ENCODE measurements at places on chromosomes 6 and 20. TPM values are rescaled to one million over a fixed set of nuclear protein-coding genes. Genes with fewer than 3 reads are reported as not detected.

Gene TUBB2B
- total RNA-seq = 2.1 TPM

GRCh38 chr6:105935416-105935815 is 150.7 kb upstream of the PRDM1 start:
- no peak for DNase-seq

DNA sequence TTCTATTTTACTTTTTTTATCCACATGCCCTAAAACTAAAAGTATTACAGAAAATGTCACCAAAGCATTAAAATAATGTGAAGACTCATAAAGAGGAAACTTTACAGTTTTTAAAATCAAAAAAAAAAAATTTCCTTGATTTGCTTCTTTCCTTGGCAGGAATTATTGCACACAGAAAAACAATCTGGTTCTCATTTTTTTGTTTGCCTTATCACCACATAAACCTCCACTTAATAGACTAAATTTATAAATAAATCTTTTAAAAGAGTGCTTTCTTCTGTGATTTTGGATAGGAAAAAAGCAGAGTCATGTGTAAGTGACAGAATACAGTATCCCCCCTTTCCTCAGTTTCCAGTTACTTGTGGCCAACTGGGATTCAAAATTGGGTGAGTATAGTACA is 695.1 kb upstream of the CITED2 start:
- no peak for DNase-seq

DNA sequence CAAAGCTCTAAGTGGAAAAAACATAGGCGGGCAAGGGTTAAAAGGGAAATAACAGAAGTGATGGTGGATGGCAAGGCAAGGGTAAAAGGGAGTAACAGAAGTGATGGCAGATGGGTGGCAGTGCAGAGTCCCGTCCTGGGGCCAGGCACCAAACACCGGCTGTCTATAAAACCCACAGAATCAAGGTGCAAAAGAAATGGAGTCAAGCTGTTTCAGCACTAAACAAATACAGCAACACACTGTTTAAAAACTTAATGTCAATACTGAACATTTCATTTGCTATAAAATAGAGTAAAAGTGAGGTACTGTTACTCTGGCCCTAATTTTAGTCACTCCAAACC is 87.6 kb downstream of the MAN1A1 start:
- DNase-seq = no peak

- no peak for DNase-seq
Observed at GRCh38 chr20:37871751-37872150, 31.2 kb upstream of the VSTM2L start.

GRCh38 chr6:115854866-115855665 is 205.6 kb downstream of the FRK start:
- DNase-seq = no peak

GRCh38 chr6:148578489-148578814 is 168.4 kb upstream of the UST start:
- no peak for DNase-seq

Gene FKBP1C
- not detected for total RNA-seq

DNA sequence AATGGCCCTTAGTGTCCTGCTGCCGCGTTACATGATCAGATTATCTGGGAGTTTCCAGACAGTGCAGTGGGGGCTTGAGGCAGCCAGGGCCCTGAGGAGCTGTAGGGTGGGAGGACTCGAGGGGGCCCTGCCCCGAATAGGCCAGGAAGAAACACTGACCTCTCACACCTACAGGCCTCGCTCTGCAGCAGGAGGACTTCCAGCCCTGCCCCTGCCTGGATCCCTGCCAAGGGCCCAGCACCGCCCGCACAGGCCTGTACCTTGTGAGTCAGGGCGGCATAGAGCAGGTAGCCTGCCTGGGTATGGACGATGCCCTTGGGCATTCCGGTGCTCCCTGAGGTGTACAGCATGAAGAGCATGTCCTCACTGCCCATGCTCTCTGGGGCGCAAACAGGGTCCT is 30.1 kb upstream of the APMAP start:
- peak; percentile 73 for DNase-seq

- DNase-seq = no peak
Observed at GRCh38 chr20:18613553-18613952, 25.7 kb downstream of the DTD1 start.

Gene NKAPL
- total RNA-seq = 0.45 TPM

Gene MAP7
- total RNA-seq = 18.1 TPM

DNA sequence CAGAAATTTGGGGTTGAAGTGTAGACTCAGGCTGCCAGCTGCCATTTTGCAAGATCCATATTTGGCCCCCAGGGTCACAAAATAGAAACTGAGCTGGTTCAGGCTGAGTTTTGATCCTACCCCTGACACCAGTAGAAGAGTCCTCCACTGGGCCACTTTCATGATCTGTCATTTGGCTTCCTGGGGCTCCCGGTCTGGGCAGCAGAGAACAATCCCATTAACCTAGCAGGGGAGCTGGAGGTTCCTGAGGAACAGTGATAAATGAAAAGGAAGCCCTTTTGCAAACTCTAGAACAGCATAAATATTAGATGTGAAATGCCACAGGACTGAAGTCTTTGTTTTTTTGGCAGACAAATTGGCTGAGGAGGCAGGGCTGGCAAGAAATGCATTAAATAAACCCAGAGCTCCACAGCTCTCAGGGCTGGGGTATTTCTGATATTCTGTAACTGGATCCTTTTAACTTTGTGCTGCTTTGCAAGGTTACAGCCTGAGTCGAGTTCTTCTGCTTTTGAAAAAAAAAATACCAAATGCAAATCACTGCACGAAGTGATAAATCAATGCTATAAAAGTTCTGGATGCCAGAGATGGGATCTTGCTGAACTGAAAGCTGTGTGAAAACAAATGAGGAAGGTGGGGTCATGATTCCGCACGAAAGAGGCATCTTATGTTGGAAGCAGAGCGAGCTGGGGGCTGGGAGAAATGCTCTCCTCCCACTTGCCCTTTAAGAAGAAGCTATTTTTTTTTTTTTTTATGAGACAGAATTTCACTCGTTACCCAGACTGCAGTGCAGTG is 64.4 kb downstream of the SULF2 start:
- no peak for DNase-seq

GRCh38 chr6:157464653-157465535 is 83.9 kb downstream of the ZDHHC14 start:
- DNase-seq = no peak

DNA sequence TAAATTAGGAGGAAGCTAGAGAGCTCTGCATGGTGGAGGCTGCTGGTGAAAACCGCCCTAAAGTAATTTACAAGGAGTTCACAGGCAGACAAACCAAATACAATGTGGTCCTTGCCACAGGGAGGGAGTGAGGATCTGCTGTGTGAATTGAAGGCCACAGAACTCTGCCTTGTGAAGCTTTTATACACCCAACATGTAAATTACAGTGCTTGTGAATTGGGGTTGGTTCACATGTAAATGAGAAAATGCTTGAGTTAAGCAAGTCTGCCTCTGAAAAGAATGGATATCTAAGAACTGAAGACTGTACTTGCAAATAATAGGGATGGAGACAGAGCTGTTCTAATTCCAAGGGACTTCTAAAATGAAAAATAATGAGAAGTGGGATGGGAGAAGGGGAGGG is 194.2 kb downstream of the SLC35F1 start:
- no peak for DNase-seq

Gene GLP1R
- total RNA-seq = not detected

- DNase-seq = no peak
Observed at GRCh38 chr6:35757456-35758123, 18.8 kb upstream of the CLPSL2 start.

- peak; percentile 88 for DNase-seq
Observed at GRCh38 chr6:157954150-157955117, 27.2 kb upstream of the SYNJ2 start.

GRCh38 chr6:24517659-24518543 is 23.1 kb downstream of the ALDH5A1 start:
- DNase-seq = no peak

Gene HUS1B
- total RNA-seq = 0.23 TPM

Gene SNX3
- total RNA-seq = 62.3 TPM

- peak; percentile 63 for DNase-seq
Observed at GRCh38 chr6:45419571-45420082, 41.9 kb upstream of the SUPT3H start.

- DNase-seq = no peak
Observed at GRCh38 chr6:132763269-132763668, 5.6 kb upstream of the VNN2 start.

DNA sequence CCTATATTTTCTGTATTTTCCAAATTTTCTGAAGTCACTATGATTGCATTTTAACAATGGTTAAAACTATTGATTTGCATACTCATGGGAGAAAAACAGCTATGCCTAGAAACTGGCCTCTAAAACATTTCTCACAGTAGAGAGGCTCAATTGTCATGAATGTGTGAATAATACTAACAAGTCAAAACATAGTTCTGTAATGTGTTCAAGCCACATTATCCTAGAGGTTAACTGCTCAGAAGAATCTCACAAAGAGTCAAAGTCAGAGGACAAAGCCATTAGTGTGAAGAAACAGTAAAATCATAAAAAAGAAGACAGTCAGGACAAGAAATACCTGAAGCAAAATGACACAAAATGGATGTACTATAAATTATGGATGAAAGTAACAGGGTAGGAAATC is 12.5 kb upstream of the ALDH8A1 start:
- DNase-seq = no peak

Gene DSN1
- total RNA-seq = 3.4 TPM

DNA sequence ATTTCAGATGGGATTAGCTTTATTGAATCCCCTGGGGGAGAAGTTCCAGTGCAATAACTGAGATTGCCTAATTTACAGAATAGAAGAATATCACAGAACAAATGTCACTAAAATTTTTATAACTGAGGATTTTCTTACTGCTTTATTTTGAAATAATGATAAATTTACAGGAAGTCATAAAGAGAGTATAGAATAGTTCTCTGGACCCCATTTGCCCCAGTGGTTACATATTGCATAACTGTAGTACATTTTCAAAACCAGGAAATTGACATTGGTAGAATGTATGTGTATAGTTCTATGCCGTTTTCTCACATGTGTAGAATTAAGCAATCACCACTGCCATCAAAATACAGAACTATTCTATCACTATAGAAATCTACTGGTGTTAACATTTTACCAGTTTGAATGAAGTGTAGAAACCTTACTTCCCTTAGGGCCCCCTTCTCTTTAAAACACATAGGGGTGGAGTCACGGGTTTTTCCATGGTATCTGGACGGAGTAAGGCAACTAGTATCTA is 18.3 kb downstream of the KIF6 start:
- DNase-seq = no peak

DNA sequence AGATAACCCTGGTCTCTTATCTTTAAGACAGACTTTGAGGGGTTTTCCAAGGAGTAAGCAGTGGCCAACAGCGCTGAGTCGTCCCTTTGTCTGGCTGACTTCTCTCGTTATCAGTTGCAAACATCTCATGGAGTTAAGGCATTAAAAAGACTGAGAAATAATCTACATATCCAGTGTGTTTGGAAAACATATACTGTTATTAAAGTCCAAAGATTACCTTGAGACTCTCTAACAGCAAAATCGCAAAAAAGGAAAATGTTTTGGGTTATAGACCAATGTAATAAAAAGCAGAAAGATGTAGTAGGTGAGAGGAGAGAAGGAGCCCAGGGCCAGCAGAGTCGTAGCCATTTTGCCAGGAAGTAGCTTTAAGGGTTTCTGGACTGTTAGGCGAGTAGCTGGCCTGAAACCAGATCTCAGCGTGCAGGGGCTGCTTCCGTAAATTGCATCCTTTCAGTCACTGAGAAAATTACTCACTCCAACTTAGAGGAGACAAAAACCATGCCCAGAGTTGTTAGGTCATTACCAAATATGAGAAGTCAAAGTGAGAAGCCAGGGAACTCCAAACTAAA is 24.6 kb downstream of the MYLK4 start:
- no peak for DNase-seq

GRCh38 chr20:2967841-2968240 is 75.6 kb upstream of the GNRH2 start:
- no peak for DNase-seq

Gene RFX6
- total RNA-seq = not detected

GRCh38 chr20:57410398-57410920 is 19.3 kb downstream of the RBM38 start:
- no peak for DNase-seq

Gene MRAP2
- 0.13 TPM for total RNA-seq

DNA sequence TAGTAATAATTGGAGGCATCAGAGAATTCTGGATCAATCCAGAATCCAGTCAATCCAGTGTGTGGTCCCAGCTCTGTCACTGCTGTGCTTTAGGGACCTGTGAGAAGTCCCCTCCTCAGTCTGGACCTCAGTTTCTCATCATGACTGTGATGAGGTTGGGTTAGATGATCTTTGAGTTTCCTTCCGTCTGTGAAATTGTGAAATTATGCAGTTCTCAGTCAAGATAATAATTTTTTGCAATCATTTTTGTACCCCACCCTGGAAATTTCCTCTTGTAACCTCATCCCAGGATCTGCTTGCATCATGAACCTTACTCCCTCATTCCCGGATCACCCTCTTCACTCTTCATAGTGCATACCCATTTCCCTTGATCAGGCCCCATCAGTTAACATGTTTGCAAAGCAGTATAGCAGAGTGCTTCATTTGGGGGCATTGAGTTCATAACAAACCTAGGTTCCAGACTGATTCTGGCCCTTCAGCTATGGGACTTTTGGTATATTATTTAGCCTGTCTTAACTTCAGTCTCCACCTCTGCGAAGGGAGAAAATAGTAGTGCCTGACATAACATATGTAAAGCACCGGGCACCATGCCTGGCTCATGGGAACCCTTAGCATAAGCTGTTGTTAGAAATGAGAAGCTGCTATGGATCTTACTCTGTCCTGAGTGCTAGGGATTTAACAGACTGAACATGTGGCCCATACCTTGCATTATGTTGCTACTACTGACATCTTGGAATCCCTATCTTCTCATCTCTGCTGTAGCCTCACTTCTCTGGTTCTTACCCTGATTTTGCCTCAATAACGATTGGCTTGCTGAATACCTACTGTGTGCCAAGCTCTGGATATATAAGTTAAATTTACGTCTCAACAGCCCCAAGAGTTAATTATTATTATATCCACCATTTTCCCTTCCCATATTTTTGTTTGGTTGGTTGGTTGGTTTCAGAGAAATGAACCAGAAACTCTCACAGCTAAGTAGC is 1.3 kb downstream of the ZNF76 start:
- no peak for DNase-seq

Gene BMP2
- total RNA-seq = 2.1 TPM

Gene HLA-DPA1
- total RNA-seq = 10.8 TPM

Gene SLC29A1
- 37.5 TPM for total RNA-seq

Gene PLN
- 0.18 TPM for total RNA-seq

- DNase-seq = no peak
Observed at GRCh38 chr20:50306478-50307423, 116.1 kb downstream of the CEBPB start.

DNA sequence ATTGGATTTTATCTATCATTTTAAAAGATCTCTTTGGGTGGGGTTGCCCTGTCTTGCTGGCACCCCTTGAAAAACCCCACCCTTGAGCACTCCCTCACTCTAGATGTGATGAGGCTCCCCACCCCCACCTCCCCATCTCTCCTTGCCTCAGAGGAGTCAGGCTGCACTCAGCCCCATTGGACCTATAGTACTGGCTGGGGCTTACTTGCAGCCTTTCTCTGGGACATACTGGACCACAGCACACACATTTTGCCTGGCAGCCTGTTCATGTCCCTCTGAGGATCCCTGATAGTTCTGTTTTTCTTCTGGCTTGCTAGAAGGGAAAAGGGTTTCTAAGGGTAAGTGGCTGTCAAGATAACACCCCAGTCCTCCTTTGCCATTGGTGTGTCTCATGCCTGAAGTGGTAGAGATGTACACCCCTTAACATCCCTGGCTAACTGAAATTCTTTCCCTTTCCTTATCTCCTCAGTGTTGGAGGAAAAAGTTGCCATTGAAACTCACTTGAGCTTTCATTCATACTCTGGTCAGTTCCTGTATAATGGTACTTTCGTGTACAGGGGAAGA is 553.4 kb upstream of the CITED2 start:
- no peak for DNase-seq
